ENCODE measurements at places on chromosomes 3 and 15.

GRCh38 chr15:32951736-32952464, 234.1 kb downstream of the GREM1 start:
- DNase-seq, result no peak

GRCh38 chr3:128279601-128279880, 126.3 kb downstream of the EEFSEC start:
- no peak for DNase-seq

DNA sequence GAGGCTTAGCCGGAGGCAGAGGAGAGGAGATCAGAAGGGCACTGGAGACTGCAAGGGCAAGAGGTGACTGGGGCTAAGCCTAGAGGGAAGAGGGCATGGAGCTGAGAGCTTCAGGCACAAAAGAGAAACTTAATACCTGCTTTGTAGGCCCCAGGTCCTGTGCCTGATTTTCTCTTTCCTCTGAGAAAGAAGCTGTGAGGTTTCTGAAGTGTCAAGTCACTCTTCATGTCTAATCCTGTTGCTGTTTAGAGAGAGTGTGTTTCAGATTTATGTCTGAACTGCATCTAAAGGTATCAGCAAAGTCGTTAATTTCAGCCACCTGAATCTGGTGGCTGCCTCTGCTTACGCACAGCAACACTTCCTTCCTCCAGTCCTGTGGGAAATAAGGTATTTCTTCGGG, 106.9 kb upstream of the RNU6-1 start:
- no peak for DNase-seq

DNA sequence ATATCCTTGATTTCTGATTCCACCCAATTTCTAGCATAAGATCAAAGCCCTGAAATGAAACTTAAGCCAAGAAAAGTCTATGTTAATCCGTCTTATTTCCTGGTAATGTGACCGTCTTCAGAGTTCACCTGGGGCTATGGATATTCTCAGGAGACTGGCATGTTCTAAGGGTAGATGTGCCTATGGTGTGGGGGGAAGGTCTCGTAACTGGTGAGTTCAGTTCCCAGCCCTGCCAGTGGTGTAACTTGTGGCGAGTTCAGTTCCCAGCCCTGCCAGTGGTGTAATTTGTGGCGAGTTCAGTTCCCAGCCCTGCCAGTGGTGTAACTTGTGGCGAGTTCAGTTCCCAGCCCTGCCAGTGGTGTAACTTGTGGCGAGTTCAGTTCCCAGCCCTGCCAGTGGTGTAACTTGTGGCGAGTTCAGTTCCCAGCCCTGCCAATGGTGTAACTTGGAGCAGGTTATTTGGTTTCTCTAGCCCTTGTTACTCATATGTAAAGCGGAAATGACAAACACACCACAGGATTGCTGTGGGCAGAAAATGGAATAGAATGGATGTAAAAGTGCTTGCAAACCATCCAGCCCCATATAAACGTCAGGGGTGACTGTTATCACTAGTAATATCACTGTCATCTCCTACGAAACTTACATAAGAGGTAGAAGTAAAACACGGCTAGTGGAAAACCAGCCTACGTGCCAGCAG, 30.4 kb downstream of the SLC51A start:
- peak; percentile 41 for DNase-seq

GRCh38 chr3:172113710-172114109, 74.3 kb downstream of the FNDC3B start:
- no peak for DNase-seq

DNA sequence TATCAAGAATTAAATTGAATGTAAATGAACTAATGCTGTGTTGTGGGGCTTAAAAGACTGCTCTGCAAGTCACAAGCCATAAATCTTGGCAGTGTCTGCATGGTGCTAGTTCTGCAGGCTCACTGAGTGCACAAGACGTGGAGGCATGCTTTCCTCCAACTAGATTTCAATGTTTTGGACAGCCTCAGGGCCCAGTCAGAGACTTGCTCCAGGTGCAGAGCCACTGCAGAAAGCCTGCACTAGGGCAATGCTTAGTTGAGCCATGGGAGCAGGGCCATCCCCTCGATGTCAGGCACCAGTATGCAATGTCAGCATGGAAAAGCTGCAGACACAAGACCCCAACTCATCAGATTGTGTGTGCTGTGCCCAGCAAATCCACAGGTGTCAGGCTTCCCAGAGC, 234.5 kb upstream of the CDIN1 start:
- DNase-seq, result no peak

- DNase-seq, result no peak
Observed at GRCh38 chr3:138034918-138035317, 25.0 kb downstream of the CLDN18 start.

DNA sequence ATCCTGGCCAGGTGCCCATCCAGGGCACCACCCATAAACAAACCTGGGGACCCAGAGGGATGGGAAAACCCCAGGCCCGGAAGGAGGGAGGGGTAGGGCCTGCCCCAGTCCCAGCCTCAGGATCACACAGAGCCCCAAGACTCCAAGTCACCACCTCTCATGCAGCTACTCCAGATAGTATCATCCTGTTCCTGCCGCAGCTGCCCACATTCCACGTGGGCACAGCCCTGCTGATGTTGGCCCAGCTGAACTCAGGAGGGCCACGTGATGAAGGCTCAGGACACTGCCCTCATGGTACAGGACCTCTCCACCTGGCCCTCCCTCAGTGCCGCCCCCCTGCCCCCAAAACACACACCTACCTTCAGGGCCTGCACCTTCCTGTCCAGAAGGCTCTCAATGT, 69.5 kb downstream of the CACNA2D2 start:
- no peak for DNase-seq

GRCh38 chr15:92091155-92091734, 237.7 kb downstream of the SLCO3A1 start:
- DNase-seq, result no peak
